Fibroblast of upper back skin (primary cell): ENCODE measurements at places on chromosomes 3 and 15.

GRCh38 chr15:92158426-92158825 is 235.3 kb upstream of the ST8SIA2 start:
- no peak for DNase-seq

GRCh38 chr3:58026598-58026997 is 18.4 kb downstream of the FLNB start:
- no peak for DNase-seq

- DNase-seq, result no peak
Measured at GRCh38 chr3:186529201-186529999, 14.8 kb downstream of the CRYGS start.

GRCh38 chr3:32733631-32734229 is 48.7 kb downstream of the CNOT10 start:
- DNase-seq, result peak; percentile 33

GRCh38 chr15:54816401-54816800 is 380.3 kb downstream of the RSL24D1 start:
- DNase-seq, result no peak

GRCh38 chr15:58463815-58464650 is 32.2 kb downstream of the LIPC start:
- DNase-seq, result no peak

DNA sequence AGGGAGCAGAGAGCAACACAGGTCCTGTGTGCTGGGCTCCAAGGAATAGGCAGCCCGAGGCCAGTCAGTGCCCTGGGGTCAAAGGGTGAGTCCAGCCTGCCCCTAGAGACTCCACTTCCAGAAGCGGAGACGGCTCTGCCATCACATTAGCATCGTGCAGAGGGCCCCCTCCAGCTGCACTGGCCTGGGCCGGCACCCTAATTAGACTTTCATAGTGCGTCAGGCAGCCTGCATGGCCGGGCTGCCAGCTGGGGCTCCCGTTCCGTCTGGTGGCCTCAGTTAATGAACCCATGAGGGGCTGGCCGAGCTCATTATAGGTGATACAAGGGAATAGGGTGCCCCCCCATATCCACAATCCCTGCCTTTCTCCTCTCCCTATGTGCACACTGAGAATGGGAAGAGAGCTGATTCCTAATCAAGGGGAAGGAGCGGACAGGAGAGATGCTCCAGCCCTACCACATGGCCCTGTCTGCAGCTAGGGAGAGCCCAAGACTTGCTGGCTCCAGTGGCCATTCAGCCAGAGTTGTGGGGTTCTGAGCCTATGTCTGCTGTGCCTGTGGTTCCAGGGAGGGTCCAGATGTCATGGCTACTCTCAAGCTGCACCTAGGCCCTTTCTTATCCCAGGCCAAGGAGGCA is 128.0 kb downstream of the SRGAP3 start:
- no peak for DNase-seq

- DNase-seq, result peak; percentile 96
Measured at GRCh38 chr3:120487191-120487650, 36.4 kb upstream of the FSTL1 start.

DNA sequence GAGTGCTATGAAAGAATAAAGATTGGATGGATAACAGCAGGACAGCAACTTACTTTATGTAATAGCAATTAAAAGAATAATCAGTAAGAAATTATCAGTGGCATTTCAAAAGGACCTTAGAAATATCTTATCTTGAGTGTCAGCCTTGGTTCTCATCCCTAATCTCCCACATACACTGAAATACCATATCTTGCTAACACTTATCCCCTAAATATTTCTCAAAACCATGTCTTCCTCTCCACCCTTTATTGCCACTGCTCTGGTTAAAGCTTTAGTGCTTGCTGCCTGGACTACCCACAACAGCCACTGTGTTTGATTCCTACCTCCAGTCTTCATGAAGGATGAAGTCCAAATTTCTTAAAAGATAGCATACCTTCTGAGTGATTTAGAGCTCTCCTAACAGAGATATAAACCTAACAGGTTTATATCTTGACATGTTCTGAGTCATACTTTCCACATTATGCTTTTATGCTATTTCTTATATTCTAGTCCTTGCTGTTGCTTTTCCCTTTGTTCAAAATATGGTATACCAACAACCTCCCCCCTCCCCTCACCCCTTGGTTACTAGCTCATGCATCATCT is 202.8 kb downstream of the RSRC1 start:
- no peak for DNase-seq

- DNase-seq, result peak; percentile 48
Measured at GRCh38 chr3:46866720-46867549, 3.7 kb upstream of the MYL3 start.

DNA sequence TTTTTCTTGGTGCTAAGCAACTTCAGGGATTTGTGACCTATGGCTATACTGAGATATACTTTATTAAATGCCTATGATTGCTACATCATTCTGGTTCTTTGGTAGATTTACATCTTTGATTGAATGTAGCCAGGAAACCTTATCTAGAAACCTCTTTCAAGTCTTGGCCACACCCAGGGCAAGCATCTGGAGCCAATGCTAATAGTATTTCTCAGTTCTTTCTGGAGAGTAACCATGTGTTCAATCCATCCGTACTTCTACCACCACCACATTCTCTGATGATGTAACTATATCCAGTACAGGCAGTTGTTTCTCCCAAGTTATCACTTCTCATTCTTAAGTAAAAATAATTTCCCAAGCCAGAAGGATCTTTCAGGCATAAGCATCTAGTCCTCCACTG is 69.0 kb downstream of the NME9 start:
- no peak for DNase-seq

DNA sequence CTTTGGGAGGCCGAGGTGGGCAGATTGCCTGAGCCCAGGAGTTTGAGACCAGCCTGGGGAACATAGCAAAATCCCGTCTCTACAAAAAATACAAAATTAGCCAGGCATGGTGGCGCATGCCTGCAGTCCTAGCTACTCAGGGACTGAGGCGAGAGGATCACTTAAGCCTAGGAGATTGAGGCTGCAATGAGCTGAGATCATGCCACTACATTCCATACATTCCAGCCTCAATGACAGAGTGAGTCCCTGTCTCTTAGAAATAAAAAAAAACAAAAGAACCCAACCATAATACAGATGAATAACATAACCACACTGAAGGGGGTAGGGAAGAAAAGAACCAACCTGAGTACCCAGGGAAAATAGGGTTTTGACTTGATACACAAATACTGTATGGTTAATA is 19.7 kb upstream of the CGNL1 start:
- peak; percentile 79 for DNase-seq

- no peak for DNase-seq
Measured at GRCh38 chr15:77468896-77469295, 48.2 kb downstream of the HMG20A start.

DNA sequence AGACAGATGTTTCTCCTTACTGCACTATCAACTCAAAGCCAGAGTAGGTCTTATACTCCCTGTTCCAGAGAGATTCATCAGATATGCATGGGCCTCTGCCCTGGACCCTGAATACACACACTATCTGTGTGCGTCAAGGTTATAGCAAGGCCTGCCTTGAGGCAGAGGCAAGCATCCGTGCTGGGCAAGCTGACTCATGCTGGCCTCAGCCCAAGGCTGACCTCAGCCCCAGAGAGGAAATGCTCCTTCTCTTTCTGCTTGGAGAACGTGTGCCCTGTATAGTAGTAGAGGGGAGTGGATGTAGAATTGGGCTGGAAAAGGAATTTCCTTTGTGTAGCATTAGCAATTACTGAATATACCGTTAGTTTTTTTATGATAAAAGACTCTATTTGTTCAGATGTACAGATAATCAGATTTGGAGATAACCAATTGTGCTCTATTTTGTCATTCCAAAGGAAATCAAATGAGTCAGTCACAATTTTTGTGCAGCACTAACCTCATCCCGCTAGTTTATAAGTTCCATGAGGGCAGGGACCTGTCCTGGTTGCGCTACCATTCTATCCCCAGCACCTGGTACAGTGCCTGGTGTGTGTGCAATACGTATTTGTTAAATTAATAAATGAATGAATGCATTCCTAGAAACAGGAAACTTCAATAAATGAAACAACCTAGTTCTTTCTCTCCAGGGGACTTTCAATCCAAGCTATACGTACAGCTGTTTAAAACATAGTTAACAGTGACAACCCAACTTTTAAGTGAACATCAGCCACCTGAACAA is 13.3 kb upstream of the PAQR9 start:
- DNase-seq, result peak; percentile 90

GRCh38 chr3:175207361-175207760 is 348.2 kb downstream of the NAALADL2 start:
- no peak for DNase-seq

DNA sequence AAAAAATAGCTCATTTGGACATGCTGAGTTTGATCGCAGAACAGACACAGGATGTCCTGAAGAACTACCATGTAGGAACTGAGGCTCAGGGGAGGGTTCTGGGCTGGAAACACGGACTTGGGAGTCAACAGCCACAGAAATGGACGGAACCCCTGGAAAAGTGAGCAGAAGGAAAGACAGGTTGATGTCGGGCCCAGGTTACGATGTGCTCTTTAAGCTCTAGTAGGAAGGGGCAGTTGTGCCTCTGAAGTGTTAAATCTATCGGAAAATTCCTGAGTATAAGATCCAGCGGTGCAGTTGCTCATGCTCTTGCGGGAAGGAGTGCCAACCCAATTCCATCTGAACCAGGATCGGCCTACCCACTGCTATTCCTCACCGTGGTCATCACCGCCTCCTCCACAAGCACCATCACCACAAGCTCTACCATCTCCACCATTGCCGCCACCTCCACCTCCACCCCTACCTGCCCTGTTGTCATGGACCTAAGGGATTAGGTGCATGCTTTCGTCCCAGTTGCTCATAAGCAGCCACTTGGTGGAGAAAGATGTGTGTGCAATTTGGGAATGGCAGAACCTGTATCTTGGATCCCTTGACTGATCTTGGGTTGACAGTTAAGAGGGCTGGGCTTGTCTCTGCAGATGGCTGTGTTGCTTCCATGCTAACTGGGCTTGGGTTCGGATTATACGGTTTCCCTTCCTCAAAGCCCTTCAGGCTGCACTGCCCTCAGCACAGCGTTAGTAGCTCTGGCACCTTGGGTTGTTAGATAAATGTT is 108.5 kb downstream of the ASB7 start:
- DNase-seq, result no peak

GRCh38 chr3:155598671-155599070 is 146.2 kb downstream of the PLCH1 start:
- no peak for DNase-seq
